ENCODE measurements at places on chromosomes 12 and 14.

- DNase-seq, result peak; percentile 12
These were observed at the start of gene KCNJ8 for GRCh38 chr12:21774358-21775132. Gene KCNJ8 (minus strand): TSS chr12:21774706. CDS start chr12:21773616, 1,090 bp downstream.

DNA sequence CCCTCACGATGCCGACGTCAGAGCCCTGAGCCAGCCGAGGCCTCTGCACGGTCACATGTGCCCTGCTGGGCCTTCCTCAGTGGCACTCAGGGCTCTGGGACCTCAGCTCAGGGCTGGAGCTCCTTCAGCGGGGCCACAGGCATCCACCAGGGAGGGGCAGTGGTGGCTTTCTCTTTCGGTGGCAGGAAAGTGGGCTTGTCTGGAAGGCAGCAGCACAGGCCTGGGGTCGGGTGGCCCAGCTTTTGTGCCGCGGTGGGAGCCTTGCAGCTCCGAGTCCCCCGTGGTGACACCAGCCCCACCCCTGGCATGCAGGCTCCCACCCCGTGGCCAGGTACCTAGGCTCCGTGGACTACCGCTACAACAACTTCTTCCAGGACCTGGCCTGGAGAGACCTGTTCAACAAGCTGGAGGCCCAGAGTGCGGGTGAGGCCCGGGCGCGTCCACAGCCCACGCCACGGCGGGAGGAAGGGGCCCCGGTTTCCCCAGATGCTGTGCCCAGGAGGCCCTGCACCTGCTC is 14.2 kb upstream of the TEX22 start:
- DNase-seq, result no peak

- DNase-seq, result no peak
These were observed 73.7 kb downstream of the DCAF5 start for GRCh38 chr14:69079188-69079742.

- no peak for DNase-seq
These were observed 6.4 kb downstream of the SSH1 start for GRCh38 chr12:108850854-108851573.

DNA sequence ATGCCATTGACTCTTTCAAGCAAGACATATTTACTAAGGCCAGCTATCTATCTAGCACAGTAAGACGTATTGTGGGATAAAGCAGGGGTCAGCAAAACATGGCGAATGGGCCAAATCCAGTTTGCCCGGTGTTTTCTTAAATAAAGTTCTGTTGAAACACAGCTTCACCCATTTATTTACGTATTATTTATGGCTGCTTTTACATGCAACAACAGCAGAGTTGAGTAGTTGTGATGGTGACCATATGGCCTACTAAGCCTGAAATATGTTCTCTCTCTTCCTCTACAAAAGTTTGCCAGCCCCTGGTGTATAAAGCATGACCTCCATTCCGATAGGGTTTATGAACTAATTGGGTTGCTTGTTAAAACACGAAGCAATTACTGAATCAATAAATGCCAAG is 322.1 kb downstream of the CCDC91 start:
- no peak for DNase-seq

DNA sequence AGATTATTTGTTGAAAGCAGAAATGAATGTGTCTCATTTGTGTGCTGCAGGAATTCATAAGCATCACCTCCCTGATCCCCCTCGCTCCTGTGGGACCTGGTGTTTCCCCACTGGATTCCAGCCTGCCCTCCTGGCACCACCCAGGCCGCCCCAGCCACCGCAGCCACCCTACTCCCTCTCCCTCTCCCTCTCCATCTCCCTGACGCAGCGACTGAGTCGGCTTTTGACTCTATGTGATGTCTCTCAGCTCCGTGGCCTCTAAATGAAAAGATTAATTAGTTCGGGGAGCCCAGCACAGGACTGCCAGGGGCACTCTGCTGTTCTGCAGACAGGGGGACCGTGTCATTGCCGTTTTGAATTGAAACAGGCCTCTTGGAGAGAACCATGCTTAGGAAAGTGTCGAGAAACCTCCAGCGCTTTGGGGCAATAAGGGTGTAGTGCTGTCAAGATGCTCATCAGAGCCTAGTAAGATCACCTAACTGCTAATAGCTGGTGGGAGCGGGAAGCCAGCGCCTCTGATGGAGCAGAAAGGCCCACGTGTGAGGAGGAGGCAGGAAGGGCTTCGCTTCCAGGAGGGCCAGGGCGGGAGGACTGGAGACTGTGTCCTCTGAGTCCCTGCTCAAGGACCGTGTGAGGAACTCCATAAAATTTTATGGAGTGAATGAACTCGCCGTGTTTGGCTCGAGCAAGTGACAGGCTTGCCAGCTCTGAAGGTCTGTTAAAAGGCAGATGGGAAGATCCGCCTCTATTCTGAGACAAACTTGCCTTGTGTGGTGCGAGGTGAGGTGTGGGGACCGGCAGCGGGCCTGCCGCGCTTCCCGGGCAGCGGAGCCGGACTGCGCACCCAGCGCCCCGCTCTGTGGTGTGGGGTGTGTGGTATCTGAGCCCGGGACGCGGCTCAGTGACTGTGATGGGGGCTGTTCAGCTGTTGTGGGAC is 157.4 kb upstream of the C14orf180 start:
- DNase-seq, result no peak

DNA sequence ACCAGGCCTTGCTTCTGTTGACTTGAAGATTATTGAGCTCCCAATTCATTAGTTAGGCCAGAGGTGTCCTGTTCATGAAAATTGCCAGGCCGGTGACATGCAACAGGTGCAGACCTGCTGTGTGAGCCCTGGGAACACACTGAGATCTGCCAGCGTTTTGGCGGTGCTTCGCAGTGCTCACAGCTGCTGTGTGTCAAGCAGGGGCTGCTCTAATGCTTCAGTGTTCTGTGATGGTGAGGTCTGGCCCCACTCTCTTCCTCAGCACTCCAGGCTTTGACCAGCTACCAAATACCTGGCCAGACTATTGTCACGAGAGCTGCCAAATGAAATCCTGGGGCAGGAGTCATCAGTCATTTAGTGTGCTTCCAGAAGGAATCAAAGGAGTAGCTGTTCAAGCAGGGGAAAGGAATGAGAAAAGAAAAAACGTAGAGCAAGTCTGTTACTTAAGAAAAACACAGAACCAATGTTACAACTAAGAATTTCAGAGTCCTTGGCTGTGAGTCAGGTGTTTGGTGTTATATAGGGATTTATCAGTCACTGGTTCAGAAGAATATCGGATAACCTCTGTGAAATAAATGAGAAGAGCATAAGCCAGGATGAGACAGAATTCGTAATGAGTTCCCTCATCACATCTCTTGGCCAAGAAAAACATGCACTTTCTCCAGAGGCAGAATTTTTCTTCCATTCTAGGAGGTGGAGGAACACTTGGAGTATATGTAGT is 150.8 kb downstream of the FBXL14 start:
- no peak for DNase-seq

DNA sequence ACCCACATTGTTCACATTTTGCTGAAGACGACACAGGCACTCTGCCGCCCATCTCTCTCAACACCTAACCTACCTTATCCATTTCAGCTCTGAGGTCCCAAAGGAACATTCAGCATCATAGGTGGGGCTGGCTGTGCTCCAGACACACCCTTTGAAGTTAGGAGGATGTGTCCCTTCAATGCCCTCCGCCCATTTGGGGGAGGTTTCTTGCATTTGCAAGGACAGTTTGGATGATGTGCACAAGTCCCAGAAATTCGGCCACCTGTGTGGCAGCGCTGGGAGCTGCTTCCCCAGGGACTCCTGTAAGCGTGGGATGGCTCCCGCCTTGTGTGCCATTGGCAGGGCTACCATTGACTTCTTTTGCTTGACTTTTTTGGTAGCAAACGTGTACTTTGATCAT is 113.8 kb downstream of the RIMBP2 start:
- no peak for DNase-seq

GRCh38 chr12:15522574-15523187 is 200.4 kb downstream of the PTPRO start:
- DNase-seq, result no peak

- DNase-seq, result peak; percentile 1
These were observed 109.2 kb downstream of the ATXN7L3B start for GRCh38 chr12:74646831-74647230.

- DNase-seq, result no peak
These were observed 19.0 kb downstream of the SLC7A7 start for GRCh38 chr14:22796087-22796707.

DNA sequence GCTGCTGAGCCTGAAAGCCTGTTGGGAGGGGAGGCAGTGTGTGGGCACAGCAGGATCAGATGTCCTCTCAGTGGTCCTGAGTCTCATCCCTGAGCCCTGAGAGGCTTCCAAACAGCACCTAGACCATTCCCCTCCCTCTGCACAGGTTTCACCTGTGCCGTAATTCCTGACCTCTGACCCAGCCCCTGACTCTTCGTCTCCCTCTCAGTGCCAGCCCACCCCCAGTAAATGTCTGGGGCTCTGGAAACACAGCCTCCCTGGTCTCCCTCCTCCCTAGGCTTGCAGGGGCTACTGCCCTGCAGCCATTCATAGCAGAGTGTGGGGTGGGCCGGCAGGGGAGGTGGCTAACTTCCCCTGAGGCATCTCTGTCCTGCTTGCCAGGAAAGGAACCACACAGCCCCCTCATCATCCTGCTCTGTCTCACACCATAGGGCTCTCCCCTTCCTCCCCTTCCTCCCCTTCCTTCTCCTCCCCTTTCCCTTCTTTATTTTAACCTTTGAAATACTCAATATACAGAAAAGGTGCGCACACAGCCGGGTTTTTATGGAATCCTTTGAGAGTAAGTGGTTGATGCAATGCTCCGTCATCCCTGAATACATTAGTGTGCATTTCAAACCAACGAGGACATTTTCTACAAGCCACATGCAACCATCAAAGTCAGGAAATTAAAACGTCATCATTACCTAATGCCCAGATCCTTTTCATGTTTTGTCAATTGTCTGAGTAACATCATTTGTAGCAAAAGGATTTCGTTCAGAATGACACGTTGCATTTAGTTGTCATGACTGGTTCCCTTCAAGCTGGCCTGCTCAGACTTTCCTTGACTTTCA is 67.0 kb downstream of the PRMT8 start:
- DNase-seq, result no peak

DNA sequence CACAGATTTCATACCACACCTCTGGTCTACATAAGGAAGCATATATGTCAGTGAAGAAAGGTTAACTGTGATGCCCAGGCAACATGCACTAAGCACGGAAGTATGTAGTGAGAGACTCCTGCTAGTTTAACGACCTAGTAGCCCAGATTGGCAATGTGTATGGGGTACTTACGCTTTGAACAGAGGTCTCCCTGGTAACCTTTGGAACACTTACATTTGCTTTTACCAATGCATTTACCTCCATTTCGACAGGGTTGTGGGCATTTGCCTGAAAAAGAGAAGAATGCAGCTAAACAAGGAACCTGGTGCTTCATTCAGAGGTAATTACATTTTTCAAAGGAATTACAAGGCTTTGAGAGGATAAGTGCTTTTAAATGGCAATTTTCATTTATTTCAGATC is 65.2 kb downstream of the WIF1 start:
- no peak for DNase-seq

GRCh38 chr12:28811457-28811856 is 337.6 kb upstream of the FAR2 start:
- DNase-seq, result no peak

GRCh38 chr12:49806321-49806813 is 21.8 kb downstream of the NCKAP5L start:
- no peak for DNase-seq

- DNase-seq, result no peak
These were observed 65.0 kb upstream of the DDHD1 start for GRCh38 chr14:53218161-53218560.

DNA sequence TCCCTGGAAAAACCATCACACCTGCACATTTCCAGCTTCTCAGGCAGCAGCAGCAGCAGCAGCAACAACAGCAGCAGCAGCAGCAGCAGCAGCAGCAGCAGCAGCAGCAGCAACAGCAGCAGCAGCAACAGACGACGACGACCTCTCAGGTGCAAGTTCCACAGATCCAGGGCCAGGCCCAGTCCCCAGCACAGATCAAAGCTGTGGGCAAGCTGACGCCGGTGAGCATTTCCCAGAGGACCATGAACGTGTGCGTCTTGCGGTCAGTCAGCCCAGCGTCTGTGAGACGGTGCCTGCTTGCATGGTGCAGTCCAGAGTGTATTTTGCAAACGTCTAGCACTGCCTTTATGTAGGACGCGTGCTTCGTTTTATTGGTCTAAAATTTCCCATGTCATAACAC is 81.6 kb downstream of the DDX51 start:
- no peak for DNase-seq

- no peak for DNase-seq
These were observed 60.2 kb upstream of the ACTN1 start for GRCh38 chr14:69039288-69039628.

DNA sequence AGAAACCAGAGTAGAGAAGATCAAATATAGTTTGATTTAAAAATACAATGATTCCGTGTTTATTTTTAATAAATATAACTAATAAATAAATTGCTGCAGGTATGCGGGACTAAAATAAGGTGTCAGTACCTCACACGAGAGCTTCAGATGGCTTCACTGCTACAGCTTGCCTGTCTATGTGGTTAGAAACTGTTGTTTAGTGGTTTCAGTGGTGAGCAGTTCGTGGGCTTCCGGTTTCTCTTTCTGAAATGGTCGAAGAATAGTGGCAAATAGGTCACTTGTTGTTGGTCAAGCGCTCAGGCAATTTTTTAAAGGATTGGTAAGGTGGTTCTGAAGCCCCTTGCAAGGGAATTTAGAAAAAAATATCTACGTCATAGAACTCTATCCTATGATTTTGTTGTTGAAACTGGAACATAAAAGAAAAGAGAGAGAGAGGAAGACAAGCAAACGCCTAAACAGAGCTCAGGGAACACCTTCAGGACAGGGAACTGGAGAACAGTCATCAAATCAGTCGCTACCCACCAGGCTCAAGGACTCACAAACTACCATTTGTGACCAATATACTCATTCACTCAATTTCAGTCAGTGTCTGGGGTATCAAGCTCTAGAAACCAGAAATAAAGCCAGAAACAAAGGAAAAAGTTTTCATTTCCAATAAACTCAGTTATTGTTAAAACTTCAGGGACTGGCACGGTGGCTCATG is 31.3 kb downstream of the GABARAPL1 start:
- no peak for DNase-seq

- DNase-seq, result no peak
These were observed 34.9 kb downstream of the WIF1 start for GRCh38 chr12:65086236-65086635.

GRCh38 chr14:39617537-39617936 is 185.3 kb upstream of the FBXO33 start:
- no peak for DNase-seq

DNA sequence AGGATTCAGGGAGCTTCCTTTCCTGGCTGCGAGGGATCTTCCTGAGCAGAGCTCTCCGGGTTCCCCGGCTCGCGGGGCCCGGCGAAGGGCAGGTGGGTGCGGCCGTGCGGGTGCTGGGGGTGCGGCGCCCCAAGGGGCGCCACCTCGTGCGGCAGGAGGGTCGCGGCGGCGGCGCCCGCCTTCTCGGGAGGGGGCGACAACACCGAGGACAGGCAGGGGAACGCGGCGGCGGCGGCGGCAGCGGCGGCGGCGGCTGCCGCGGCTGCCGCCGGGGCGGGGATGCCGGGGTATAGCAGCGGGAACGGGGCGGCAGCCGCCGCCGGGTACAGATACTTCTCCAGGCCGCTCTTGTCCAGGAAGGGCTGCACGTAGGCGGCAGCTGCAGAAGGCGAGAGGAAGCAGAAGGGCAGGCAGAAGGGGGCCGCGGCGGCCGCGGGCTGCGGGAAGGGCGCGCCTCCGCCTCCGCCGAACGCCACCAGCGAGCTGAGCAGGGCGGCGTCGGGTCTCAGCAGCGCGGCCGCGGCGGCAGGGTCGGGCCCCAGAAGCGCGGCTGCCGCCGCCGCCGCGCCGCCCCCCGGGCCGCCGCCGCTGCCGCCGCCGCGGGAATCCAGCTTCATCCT is 2.7 kb downstream of the BHLHE41 start:
- no peak for DNase-seq

GRCh38 chr14:94805680-94806288 is 35.9 kb upstream of the GSC start:
- DNase-seq, result no peak

Measured in substantia nigra (tissue), 51 donors.